GM18507 (cell line): ENCODE measurements at places on chromosomes 5 and 9.

GRCh38 chr5:156934450-156935211 is 28.4 kb downstream of the TIMD4 start:
- no peak for DNase-seq

- no peak for DNase-seq
These were observed 21.1 kb downstream of the TBC1D2 start for GRCh38 chr9:98234245-98234825.

DNA sequence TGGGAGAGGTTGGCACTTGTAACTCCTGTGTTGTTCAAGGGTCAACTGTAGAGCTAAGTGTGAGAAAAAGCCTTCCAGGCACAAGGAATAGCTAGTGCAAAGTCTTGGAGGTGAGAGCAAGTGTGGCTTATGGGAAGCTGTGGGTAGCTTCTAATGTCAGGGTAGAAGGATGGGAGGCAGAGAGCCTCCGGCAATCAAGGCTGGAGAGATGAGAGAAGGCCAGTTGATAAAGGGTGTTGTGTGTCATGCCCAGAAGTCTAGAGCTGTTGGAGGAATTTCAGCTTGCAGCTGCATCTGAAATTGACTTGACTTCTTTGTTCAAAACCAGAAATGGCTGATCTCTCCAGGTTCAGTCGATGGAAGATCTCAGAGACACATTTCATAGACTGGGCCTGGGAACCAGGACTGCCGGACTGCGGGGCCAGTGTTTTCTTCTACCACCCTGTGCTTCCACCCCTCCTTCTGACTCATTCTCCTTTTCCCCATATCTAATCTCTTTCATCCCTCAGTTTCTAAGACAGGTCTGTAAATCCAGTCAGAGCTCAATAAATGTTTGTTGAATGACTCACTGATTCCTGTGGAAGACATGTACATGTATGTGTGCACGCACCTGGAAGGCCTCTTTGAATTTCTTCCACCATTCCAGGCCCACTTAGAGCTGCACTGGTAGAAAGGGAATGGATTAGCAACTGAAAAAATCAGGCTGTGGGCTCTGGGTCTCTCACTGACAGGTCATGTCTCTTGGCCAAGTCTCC is 67.8 kb upstream of the KLF4 start:
- no peak for DNase-seq

DNA sequence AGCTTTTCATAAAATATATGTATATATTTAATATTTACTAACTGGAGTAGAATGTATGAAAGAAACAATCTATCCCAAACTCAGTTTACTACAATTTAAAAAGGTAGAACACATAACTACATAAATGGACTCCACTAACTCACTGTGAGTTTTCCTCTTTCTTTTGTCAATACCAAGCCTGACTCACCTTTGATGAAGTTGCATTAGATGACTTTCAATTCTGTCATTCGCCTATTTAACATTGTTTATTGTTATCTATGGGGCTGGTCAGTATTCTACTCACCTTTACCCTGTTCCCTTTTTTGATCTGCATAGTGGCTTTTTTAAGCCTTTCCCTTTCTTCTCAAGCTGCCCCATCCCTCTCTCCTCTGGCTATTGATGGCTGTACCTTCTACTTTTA is 629.7 kb downstream of the RAB3C start:
- no peak for DNase-seq

DNA sequence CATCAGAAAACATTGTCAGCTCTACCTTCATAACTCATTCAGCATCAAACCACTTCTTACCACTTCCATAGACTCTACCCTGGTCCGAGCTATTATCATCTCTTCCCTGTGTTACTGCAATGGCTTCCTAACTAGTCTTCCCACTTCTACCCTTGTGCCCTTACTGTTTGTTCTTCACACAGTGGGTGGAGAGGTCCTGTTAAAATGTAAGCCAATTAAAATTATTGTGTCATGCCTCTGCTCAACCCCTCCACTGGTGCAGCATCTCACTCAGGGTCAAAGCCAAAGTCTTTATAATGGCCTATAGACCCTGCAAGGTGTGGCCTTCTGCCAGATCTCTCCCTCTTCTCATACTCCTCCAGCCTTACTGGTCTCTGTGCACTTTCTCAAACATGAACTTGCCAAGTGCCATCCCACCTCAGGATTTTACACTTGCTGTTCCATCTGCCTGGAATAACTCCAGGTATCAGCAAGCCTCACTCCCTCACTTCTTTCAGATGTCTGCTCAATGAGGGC is 22.8 kb upstream of the ARAP3 start:
- DNase-seq = no peak

DNA sequence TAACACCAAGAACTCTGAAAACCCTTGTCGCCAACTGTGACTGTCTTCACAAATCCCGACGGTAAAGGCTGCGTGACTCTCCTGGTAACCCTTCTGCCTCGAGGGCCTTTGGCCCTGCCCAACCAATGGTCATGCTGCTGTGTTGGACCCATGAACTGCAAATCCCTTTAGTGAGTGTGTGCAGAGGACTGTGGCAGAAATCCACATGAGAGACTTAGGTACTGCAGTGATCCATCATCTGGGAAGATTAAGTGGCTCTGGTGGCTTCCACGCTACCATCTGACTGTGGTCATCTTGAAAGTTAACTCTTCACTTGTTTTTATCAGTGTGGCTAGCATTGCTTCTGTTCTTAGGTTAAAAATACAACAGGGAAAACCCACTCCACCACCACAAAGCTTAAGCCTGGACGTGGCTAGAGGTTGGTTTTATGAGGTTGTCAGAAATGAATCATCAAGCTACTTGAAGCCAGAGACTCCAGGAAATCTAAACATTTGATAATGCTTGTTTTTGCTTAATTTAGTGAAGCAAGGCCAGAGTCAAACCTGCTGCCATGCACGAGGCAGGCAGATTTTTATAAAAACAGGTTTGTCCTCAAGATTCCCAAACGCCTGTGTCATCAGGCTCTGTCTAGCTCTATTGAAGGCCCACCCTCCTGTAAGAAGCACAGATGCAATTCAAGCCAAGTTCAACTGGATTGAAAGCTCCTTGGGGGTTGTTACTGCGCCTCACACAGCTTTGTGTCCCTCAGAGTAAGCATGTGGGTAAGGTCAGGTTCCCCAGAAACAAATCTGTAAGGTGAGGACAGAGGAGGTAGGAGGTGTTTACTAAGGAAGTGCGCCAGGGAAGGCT is 52.7 kb upstream of the ERCC6L2 start:
- peak; percentile 64 for DNase-seq

DNA sequence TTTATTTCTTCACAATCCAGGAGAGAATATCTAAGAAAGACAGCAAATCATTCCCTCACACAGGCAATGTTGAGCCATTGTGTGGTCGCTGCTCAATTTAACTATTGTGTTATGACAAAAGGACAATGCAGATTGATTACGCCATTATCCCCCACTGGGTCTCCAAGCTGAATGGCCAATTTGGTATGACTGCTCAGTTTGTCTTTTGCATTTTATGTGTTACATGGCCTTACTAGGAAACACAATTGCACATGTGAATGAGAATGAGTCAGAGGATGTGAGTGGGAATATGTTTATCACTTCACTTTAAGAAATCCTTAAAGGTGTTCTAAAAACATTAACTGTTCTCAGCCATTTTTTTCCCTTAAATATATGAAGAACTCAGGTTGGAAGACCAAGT is 108.3 kb downstream of the FAM174A start:
- DNase-seq = no peak

GRCh38 chr5:138305797-138306196 is 25.8 kb downstream of the CDC25C start:
- DNase-seq = no peak

DNA sequence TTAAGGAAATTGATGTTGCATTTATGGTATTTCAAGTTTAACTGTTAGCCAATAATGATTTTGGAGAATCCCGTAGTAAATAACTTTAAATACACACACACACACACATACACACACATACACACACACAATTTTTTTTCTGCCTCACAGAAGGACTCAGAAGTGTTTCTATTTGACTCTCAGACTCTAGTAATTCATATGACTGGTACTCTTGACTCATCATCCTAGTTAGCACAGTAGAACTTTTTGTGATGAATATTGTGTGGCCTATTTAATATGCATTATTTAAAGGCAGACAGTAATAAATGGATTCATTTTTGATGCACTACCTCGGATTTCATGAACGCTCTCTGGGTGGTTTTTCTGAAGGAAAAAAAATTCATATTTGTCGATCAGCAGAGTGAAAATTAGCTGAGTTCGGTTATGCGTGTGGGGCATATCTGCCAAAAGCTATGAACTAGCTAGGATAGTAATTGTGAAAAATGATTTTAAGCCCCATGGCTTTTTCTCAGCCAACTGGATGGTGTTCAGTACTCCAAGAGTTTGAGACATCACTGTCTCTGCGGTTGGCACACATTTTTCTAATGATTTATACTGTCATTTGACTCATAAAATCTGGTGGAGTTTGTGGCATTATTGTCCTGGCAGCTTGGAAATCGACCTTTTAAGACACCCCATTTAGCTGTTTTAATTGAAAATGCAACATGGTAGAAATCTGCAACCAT is 102.2 kb downstream of the PCSK5 start:
- DNase-seq = no peak

DNA sequence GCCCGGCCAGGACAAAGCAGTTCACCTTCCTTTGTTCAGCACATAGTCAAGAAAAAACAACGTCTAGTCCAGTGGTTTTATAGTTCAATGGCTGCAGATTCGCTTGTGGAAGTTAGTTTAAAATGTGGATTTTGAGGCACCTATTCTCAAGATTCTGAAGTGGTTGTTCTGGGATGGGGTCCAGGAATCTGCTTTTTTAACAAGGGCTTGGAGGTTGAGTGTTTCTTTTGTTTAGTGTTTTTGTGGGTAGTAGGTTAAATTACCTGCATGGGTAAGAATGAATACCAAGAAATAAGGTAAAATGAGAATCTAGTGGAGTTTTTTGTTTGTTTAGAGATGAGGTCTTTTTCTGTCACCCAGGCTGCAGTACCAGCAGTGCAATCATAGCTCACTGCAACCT is 28.4 kb upstream of the NADK2 start:
- DNase-seq = no peak

- no peak for DNase-seq
These were observed 41.0 kb downstream of the PSD2 start for GRCh38 chr5:139836469-139837208.

GRCh38 chr5:159207222-159207685 is 2.1 kb downstream of the RNF145 start:
- DNase-seq = no peak

DNA sequence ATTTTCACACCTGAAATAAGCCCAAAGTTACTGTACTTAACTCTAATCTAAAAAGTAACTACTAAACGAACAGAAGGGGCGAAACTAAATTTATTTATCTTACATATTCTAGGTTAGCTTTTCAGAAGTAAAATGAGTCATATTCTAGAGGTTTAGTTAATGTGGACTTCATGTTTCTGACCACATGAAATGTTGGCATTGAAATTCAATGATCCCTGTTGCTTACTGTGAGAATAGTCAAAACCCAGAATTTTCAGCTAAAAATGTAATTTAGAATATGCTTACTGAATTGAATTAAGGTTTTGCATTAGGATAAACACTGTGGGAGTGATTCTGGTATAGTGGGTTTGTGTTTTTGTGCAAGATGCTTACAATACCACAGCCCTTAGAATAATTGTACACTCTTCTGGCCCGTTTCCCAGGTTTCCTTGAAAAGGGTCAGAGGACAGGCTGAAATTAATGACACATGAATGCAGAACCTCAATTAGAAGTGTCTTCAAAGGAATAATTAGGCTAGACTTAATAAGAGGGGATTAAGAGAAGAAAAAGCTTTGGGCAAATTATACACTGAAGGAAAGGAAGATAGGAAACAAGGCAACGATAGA is 1.4 kb upstream of the SNX18 start:
- DNase-seq = no peak

DNA sequence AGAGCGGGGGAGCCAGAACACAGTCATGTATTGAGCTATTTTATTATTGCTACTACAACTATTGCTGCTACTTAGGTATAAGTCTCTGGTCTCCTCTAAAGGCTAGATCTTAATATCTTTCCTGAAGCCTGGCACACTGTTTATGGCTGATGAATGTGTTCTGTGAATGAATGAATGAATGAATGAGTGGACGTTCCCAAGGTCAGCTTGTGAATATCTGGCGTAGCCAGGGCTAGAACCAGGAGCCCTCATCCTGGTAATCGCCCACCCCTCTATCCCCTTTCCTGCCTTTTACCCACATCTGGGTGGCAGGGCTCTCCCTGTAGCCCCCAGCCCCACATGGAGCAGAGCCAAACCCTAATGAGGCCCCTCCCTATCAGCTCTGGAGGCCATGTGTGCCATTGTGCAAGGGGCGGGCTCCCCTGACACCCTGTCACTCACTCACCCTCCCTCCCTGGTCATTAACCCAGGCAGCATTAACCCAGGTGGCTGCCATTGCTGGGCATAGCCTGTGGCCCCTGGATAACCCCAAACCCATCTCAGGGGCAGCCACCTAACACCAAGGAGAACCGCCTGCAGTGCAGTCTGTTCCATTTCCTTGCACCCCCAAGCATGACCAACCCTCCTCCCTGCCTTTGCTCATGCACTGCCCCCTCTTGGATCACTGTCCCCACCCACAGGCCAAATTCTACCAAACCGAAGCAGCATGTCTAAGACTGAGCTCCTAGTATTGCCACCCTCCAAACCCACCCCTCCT is 2.0 kb upstream of the AKNA start:
- DNase-seq = no peak

GRCh38 chr5:81250004-81250403 is 16.9 kb downstream of the CKMT2 start:
- DNase-seq = no peak

DNA sequence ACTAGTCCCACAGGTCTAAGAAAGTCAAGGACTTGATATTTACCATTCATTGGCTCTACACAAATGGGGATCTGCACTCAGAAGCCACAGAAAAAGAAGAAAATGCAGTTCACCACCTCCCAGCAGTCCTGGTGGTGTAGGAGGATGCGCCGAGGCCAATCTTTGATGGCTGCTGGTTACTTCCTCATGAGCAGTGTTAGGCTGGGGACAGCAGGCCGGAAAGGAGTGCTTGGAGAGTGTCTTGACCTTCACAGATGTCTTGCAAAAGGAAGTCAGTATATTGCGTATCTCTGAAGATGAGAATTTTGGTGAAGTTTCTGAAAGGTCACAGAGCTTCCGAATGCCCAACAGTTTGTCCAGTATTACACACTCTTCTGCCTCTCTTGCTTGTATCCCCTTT is 597.0 kb downstream of the EBF1 start:
- DNase-seq = no peak

DNA sequence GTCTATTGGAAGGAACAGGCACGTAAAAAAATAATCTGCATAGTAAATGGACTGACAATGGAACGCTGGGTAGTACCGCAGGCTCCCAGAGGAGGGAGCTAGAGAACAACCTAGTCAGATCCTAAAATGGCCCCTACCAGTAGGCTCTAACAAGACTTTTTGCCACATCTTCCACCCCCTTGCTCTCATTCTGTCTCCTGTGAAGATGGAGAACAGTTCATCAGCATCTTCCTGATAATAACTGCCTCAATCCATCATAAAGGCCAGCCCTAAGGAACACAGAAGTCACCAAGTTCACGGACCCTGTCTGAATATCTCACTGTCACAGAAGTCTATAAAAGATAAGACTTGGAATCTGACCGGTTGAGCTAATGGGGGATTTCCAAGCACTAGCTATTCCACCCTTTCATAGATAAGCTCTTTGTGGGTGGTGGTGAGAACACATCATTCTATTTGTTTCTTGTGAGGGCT is 133.4 kb downstream of the SLC1A3 start:
- peak; percentile 32 for DNase-seq
